GM04504 (cell line): ENCODE measurements at places on chromosomes 3 and 15.
A peak's percentile ranks its signal among the peaks of the same experiment; 100 is the strongest.

DNA sequence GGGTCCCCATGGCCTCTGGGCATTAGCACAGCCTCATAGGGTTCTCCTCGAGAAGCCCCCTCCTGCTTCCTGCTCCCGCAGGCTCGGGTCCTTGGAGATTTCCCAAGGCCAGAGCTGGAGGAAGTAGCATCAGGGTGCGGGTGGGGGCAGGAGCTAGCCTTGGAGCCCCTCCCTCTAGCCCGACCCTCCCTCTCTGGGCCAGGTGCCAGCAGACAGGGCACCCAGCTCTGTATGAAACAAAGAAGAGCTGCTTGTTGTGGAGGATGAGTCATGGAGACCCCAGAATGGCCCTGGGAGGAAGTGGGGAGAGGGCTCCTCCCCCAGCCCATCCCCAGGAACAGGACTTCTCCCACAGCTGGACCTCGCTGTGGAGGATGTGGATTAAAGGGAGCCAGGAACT, 29.2 kb downstream of the EPHB3 start:
- no peak for DNase-seq

- DNase-seq, result no peak
Observed at GRCh38 chr3:5187920-5188418, 462 bp downstream of the EDEM1 start.

- no peak for DNase-seq
Observed at GRCh38 chr3:107662586-107662985, 139.8 kb downstream of the BBX start.

DNA sequence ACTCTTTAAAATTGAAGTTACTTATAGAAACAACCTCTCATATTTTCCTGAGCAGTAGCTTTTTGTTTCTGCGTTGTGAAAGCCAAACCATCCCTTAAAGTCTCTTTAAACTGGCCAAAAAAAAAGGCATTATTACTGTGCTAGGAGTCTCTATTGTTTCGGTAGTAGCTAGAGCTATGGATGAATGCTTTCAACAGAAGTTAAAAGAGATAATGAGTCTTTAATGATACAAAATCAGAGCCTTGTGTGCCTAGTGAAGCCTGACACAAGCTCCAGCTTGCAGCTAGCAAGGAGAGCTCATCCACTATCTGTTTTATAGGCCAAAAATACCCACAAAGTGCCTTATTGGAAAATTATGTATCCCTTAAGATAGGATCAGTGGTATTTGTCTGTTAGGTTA, 360.4 kb upstream of the CDIN1 start:
- no peak for DNase-seq

- no peak for DNase-seq
Observed at GRCh38 chr3:133574260-133574881, 885 bp downstream of the CDV3 start.

DNA sequence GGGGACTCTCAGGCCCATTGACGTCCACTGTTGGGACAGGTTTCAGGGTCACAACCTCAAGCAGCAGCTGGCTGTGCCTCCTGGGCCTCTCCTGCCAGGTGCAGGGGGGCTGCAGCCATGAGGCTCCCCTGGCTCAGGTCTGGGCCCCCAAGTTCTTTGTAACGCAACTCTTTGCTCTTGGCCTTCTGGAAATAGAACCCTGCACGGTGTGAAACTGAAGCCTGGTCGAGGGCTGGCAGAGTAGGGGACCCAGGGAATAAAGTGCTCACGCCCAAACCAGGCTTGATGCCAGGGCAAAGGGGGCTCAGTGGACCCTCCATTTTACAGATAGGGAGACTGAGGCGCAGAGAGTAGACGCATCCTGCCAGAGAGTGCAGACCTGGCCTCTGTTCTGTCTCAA, 771 bp downstream of the CALML4 start:
- DNase-seq, result no peak

GRCh38 chr3:197003461-197004385, 25.9 kb downstream of the MELTF start:
- no peak for DNase-seq

DNA sequence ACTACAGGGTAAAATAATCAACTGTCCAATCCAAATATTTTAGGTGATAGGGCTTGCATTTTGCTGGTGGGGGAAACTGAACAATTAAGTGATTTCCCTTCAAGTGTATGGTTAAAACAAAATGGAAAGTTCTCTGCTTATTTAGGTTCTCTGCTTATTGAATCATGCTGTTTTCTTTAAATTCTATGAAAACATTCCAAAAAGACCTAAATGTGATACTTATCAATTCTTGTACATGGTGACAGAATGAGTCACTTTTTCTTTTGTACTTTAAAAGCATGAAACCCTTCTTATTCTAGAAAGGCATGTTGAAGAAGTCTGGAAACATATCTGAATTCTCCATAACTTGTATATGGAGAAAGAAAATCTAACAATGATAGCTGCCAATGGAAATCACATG, 192.6 kb downstream of the FMN1 start:
- no peak for DNase-seq

GRCh38 chr3:42084586-42084985, 6.6 kb upstream of the TRAK1 start:
- DNase-seq, result no peak

GRCh38 chr15:69066007-69066995, 51.8 kb downstream of the NOX5 start:
- no peak for DNase-seq

DNA sequence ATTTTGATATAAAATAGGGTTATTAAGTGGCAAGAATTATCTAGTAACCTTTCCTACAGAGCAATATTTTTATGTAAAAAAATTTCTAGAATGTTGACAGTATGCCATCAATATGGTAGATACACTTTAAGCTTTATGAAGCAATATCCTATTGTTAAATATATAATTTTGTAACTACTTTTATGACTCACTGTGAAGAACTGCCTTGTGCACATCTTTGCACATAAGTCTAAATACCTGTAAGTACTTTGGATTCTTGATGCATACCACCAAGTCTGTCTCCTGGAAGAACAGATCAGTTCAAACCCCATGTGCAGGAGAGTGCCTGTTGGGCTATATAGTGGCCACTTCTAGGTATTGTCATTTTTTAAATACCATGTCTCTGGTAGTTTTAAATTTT, 205.7 kb upstream of the EIF1B start:
- no peak for DNase-seq

GRCh38 chr3:190671658-190672057, 157.8 kb downstream of the IL1RAP start:
- DNase-seq, result no peak

DNA sequence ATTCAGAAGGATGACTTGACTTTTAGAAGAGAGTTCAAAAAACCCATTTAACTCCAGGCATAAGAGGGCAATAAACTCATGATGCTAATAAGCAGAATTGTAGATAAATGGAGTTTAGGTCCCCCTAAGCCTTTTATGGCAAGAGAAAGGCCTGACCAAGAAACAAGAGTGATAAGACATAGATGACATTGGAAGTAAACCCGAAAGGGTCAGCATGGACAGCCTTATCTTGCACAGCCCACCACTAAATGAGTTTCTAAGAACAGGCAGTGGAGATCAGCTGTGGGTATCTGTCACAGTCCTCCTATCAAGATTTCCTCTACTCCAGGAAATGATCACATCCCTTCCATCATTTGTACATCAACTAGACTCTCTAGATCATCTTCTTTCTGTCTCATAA, 457.9 kb upstream of the ADAMTS9 start:
- DNase-seq, result no peak

DNA sequence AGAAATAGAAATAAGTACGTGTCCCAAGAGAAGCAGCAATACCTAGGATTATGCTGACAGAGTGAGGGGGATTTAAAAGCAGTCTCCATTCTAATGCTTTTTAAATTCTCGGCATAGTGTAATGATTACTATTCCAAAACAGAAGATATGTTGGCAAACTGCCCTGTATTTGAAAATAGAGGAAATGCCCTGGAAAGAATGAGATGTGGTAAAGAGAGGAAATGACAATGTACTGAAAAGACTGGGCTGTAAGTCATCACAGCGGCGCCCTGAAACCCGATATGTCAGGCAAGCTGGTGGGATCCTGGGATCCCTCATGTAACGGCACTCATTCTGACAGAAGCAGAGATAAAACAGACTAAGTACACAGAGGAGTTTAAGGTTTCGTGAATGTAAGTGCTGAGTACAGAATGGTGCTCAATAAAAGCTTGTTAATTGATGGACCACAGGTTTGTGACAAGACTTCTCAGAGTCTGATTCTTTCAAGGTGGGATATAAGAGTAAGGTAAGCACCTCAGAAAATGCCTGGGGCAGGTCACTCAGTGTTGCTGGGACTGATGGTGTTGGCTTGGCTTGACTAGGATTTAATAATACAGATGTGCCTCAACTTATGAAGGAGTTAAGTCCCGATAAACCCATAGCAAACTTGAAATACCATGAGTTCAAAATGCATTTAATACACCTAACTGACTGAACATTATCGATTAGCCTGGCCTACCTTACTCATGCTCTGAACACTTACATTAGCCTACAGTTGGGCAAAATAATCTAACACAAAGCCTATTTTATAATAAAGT, 91.4 kb downstream of the NFKBIZ start:
- DNase-seq, result peak; percentile 76

- DNase-seq, result no peak
Observed at GRCh38 chr3:131353016-131353877, 28.3 kb upstream of the NUDT16 start.

GRCh38 chr15:92901072-92901761, 1.1 kb downstream of the CHD2 start:
- DNase-seq, result no peak

GRCh38 chr3:100257586-100257985, 3.2 kb upstream of the TBC1D23 start:
- peak; percentile 76 for DNase-seq

DNA sequence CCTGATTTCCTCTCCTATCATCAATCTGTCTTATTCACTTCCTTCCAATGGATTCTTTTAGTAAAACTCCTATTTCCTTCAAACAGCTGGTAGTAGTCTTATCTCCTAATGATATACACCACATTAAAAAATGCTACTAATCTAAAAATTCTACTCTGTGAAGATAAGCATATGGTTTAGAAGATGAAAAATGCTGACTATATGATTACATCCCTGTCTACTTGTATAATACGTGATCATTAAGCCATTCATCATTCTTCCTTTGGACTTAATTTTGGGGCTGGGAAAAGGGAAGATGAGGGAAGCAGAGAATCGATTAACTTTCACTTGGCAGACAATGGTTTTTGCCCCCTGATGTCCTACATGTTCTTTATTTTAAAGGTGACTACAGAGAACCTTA, 453.1 kb downstream of the NSUN3 start:
- DNase-seq, result no peak

DNA sequence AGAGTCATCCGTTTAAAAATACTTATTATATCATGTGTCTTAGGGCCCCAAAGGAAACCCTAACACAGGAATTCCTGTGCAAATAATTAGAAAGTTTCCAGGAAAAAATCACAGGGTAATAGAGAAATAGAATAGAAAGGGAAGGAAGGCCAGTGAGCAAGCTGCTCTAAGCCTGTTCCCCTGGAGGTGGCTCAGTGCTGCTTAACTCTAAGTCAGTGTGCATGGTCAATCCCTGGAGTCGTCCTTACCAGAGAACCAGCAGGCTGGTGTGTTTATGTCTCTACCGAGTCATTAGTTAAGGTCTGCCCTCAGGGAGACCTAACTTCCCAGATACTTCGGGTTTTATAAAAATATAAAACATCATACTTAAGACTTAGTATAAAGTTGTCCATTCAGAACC, 21.0 kb upstream of the MCF2L2 start:
- DNase-seq, result no peak

GRCh38 chr15:87439090-87439489, 817.4 kb downstream of the NTRK3 start:
- no peak for DNase-seq

- no peak for DNase-seq
Observed at GRCh38 chr15:57916695-57917094, 148.8 kb downstream of the ALDH1A2 start.
